ENCODE measurements at places on chromosomes 6 and 20. TPM values are rescaled to one million over a fixed set of nuclear protein-coding genes. Genes with fewer than 3 reads are reported as not detected.

The PLN gene
- total RNA-seq, result 47.2 TPM

The KHDC1L gene
- not detected for total RNA-seq

The HLA-DOA gene
- 21.6 TPM for total RNA-seq

The HEY2 gene
- total RNA-seq, result 10.7 TPM

The MLN gene
- total RNA-seq, result not detected

The BCAS4 gene
- total RNA-seq, result 10.6 TPM

The CCR6 gene
- 0.54 TPM for total RNA-seq

The SYNGAP1 gene
- total RNA-seq, result 17.8 TPM

The TRAPPC3L gene
- not detected for total RNA-seq

The ARID1B gene
- total RNA-seq, result 110 TPM

The SPDEF gene
- total RNA-seq, result 0.19 TPM

The APCDD1L gene
- total RNA-seq, result 1.2 TPM

The CDH4 gene
- 1.1 TPM for total RNA-seq

DNA sequence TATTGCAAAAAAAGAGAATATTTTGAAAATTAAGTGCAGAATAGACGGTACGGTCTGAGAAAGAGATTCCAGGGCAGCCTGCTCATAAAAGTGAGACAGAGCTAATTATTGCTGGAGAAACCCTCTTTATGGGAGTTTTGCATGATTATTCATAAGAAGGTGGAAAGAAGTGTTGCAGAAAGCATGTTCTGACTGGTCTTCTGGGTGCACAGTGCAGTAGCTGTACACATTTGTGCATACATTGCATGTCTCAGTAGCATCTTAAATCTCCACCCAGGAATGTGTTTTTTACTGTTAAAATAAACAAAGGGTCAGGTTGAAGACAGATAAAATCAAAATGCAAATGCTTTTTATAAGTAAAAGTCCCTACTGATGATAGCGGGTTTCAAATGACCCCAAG lies 1813.6 kb upstream of the DEFB115 start:
- no peak for DNase-seq

DNA sequence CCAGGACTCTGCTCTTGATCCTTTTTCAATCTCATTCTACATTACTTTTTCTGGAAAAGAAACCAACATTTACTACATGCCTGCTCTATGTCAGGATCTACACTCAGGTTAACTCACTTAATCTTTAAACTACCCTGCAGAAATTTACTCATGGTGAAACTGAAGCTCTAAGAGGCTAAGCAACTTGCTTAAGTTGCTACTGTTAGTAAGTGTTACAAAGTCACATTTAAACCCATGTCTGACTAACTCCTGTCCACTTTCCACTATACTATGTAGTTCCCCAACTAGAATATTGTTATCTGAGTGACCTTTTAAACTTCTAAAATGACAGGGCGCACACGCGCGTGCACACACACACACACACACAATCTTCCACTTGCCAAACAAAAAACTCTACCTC lies 5.0 kb downstream of the CEP162 start:
- no peak for DNase-seq

GRCh38 chr6:79180052-79180451 lies 54.4 kb downstream of the HMGN3 start:
- DNase-seq, result peak; percentile 72

GRCh38 chr20:32218156-32218900 lies 10.6 kb downstream of the POFUT1 start:
- no peak for DNase-seq

DNA sequence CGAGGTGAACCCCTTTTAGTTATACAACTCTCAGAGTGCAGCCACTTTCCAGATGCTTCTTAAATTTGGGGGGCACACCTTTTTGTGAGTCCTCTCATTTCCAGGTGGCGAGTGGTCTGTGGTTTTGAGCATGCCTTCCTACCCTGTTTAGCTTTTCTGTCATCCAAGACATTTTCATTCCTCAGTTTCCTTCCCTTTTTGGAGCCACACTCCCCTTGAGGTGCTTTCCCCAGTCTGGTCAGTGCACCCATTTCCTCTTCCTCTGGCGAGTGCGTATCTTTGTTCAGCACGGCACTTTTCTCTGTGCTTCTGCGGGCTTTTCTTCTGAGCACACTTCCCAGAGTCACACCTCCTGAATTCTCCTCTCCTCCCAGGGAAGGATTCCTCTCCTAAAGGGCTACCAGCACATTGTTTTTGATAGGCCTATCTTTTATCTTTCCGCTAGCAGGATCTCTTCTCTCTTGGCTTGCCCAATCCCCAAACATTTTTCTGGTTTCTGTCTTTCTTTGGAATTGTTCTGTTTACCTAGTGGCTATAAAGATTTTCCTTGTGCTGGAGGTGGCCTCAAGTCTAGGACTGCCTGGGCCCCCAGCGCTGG lies 1.4 kb downstream of the PHF20 start:
- DNase-seq, result no peak

- peak; percentile 32 for DNase-seq
These were observed 78.5 kb downstream of the AGPAT4 start for GRCh38 chr6:161195386-161195785.

DNA sequence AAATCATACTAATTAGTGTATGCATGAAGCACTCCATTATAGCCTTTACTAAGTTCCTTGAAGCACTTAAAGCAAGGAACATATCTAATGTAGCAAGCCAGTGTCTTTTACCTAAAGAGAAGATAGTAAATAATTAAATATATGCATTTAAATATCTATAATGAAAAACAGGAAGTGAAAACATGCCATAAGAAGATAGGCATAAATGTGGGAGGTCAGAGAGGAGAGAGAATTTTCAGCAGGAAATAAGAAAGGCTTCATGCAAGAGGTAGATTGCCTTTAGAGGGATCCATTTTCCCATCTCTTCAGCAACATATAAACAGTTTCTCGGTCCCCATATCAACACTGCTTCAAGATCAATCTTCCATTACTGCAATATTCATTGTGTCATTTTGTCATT lies 599.8 kb downstream of the FRK start:
- no peak for DNase-seq

DNA sequence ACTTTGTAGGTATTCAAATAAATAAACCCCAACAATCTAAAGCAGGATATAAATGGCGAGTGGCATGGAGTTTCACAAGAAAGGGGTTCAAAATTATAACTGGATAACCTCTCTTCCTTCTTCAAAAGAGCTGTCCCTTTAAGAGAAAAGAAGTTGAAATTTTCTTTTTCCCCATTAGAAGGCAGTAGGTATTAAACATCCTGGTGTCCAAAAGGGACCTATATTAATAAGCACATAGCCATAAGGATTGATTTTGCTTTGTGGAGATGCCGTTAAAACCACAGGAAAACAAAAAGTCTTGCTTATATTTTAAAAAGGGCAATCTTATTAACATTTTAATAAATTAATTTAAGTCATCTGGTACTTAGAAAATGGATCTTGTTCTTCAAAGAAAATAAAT lies 76.5 kb downstream of the LYRM4 start:
- DNase-seq, result no peak

GRCh38 chr6:85472744-85473143 lies 22.9 kb downstream of the NT5E start:
- no peak for DNase-seq

DNA sequence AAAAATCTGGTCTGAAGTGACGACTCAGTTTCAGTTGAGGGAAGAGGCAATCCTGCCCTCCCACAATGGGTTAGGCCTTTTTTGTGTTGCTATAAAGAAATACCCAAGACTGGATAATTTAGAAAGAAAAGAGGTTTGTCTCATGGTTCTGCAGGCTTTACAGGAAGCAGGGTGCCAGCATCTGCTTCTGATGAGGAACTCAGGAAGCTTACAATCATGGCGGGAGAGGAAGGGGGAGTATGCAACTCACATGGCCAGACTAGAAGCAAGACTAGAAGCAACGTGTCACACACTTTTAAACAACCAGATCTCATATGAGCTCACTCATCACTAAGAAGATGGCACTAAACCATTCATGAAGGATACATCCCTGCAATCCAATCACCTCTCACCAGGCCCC lies 529.3 kb downstream of the KIF16B start:
- DNase-seq, result no peak

DNA sequence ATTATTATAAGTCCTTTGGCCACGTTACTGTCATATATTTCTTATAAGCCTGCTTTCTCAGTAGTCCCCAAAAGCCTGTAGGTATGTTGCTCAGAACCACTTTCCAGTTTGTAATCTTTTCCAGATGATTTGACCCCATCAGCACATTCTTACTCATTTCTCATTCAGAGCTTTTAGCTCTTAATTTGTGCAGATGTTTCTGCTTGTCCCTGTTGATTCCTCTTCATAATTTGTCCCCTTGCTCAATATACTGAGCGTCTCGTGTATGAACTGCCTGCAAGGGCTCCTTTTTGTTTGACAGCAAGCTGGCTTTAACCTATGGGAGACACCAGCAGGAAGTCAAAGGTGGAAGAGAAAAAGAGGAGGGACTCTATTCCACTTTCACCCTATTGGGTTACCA lies 733.8 kb upstream of the GJE1 start:
- DNase-seq, result no peak

DNA sequence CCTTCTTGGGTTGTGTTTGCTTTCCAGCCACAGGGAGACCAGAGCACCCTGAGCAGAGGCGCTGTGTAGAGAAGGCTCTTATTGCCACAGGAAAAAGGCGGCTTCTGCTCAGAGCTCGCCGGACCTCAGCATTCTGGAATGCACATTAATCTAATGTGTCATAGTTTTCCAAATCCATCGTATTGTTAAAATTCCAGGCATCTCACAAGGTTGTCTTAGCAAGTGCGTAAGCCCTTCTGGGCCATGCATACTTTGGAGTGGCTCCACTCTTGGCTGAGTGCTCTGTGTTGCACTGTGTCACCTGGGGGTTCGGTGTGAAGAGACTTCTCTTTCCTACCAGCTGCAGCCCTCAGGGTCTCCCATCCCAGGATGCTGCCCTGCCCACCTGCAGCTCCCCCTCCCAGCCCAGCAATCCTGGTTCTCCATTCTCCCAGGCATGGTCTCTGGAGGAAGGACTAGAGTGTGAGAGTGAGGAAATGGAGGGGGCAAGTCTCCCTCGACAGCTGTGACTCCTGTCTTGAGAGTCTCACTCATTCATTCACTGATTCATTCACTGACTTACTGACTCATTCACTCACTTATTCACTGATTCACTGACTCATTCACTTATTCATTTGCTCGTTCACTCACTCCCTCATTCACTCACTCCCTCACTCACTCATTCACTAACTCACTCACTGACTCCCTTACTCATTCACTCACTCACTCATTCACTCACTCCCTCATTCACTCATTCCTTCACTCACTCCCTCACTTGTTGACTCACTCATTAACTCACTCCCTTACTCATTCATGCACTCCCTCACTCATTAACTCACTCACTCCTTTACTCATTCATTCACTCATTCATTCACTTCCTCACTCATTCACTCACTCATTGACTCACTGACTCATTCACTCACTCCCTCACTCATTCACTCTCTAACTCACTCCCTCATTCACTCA lies 83.7 kb upstream of the MPC1 start:
- peak; percentile 22 for DNase-seq

GRCh38 chr20:59469267-59470252 lies 134.8 kb upstream of the PHACTR3 start:
- DNase-seq, result peak; percentile 71

GRCh38 chr6:132310921-132311320 lies 90.4 kb downstream of the MOXD1 start:
- no peak for DNase-seq

- no peak for DNase-seq
These were observed 502.2 kb upstream of the JARID2 start for GRCh38 chr6:14743474-14744211.

DNA sequence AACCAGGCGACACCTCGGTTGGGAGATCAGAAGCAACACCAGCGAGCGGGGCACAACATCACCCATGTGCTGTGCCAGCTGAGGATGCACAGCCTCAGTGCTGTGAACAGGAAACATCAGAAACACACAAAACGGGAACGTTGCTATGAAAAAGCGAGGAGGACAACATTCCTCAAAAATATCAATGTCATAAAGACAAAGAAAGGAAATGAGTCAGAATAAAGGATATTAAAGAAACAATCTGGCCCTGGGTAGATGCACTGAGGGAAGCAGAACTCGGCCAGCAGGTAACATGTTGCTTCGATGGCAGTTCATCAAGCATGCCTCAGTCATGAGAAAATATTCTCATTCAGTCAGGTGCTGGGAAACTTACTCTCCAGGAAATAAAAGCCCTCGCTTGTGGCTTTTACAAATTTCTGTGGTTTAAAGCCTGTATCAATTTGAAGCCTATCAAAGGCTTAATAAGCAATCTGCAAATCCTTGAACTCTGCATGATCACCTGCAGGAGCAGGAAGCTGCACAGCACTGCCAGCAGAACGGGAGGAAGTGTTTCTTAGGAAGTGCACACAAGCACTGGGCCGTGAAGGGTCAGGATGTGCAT lies 77.5 kb downstream of the GINS1 start:
- DNase-seq, result no peak

GRCh38 chr6:111228094-111228493 lies 140.8 kb downstream of the SLC16A10 start:
- no peak for DNase-seq

DNA sequence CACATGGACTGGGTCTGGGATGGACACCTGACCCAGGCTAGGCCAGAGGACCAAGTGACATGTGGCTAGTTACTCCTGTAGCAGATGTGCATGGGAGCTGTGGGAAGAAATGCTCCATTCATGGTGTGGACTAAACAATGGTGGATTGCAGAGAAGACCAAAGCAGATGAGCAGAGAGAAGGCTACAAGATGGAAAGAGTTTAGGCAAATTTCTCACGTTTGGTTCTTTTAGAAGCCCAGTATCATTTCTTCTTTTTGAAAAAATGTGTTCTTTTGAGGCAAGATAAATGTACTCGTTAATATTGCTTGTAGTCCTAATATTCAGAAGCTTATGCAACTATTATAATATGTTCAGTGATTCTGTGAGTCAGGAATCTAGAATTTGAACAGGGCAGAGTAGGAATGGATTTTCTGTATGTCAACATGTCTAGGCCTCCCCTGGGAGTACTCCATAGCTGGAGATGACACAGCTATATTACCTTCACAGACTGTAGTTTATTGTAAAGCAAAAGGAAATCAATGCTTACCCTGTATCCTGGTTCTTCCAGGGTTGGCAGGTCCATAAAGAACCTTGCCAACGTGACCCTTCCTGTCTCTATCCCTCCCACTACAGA lies 2.3 kb upstream of the BTN2A1 start:
- no peak for DNase-seq

- DNase-seq, result no peak
These were observed 60.1 kb upstream of the RALGAPA2 start for GRCh38 chr20:20772497-20773085.

DNA sequence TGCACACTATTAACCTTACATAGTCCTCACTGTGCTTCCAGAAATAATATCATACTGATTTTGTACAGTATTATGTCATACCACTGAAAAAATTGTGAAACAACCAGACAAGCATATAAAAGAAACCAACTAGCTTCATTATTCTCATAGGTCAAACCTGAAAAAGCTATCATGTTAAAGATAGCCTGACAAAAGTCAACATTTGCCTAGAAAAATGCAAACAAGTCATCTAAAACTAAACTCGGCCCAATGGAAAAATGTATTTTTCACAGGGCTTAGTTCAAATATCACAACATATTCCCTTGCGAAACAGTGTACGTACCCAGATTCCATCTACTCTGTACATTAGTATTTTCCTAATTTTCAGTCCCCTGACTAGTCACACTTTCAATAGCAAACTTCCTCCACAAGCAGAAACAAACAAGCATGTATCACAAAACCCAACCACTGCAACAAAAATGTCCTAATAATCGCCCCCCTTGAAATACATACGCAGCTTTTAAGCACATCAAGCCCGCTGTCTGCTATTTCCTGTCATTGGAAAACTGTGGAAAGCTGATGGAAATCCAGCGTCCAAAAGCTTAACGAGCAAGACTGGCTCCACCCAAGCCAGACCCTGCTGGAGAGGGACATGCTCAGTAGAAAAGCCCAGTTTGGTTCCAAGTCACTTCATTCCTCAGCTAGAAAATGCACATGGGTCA lies 93.1 kb downstream of the EPB41L2 start:
- no peak for DNase-seq
